ENCODE measurements at places on chromosomes 4 and X.

- no peaks in the 10 kb centered on the region for H3K4me1 ChIP-seq
- H3K36me3 ChIP-seq, result no peaks in the 10 kb centered on the region
- no peak overlapping the region for H3K4me3 ChIP-seq
- no peak overlapping the region for H3K27ac ChIP-seq
These were observed 145.7 kb upstream of the NUDT6 start for GRCh38 chr4:123068081-123068480.

DNA sequence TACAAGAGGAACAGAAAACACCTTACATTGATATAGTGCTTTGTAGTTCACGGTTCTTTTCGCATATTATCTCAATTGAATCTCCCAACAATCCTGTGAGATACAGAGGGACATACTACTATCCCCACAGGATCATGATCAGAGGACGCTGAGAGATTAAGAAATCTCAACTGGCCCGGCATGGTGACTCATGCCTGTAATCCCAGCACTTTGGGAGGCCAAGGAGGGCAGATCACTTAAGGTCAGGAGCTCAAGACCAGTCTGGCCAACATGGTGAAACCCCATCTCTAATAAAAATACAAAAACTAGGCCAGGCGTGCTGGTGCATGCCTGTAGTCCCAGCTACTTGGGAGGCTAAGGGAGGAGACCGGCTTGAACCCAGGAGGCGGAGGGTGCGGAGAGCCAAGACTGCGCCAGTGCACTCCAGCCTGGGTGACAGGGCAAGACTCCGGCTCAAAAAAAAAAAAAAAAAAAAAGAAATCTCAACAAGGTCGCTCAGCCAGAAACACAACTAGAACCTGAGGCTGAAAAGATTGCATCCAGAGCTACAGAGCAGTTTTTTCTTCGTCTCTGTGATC is 7.4 kb downstream of the APOO start:
- H3K36me3 ChIP-seq, result no peaks in the 10 kb centered on the region
- no peak for DNase-seq
- H3K4me1 ChIP-seq, result peaks cover 39% of the 10 kb centered on the region
- H3K27me3 ChIP-seq, result no peaks in the 10 kb centered on the region

DNA sequence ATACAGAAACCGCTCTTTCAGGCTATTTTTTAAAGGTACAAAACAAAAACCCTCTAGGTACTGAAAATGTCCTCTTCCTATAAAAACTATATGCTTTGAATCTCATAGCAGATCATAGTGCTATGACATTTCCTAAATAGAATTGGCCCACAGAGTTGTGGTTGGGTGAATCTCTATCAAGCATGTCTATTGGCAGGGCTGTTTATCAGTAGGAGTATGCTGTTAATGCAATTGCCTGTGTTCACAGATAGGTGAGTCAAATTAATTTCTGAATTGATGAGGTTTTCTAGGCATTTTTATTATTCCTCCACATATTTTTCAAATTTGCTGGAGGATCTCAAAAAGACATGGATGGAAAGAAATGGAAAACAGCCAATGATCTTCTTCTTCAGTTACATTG is 73.9 kb downstream of the QRFPR start:
- no peak overlapping the region for H3K27ac ChIP-seq
- no peaks in the 10 kb centered on the region for H3K36me3 ChIP-seq
- no peaks in the 10 kb centered on the region for H3K27me3 ChIP-seq
- no peaks in the 10 kb centered on the region for H3K4me1 ChIP-seq
- no peak for DNase-seq

DNA sequence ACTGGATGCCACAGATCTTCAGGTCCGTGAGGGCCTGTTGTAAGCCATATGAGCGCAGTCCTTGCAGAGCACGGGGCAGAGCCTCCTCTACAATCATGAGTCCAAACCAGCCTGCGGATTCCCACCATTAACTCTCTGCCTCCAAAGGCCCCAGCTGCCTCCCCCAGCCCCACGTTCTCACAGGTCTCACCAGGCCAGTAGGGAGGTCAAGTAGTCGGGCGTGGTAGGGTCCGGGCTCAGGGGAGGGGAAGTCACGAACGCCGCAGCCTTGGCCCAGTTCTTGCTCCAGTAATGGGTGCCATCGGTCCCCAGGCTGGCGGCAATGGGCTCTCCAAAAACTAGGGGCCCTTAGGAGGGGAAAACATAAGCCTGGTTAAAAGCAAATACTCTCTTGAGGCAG is 53.6 kb downstream of the CRMP1 start:
- H3K27ac ChIP-seq, result no peak overlapping the region
- no peaks in the 10 kb centered on the region for H3K27me3 ChIP-seq
- H3K4me1 ChIP-seq, result no peaks in the 10 kb centered on the region
- H3K4me3 ChIP-seq, result no peak overlapping the region
- no peaks in the 10 kb centered on the region for H3K36me3 ChIP-seq

GRCh38 chr4:176874721-176875445 is 82.2 kb upstream of the VEGFC start:
- H3K4me3 ChIP-seq, result no peak overlapping the region
- no peak for DNase-seq
- no peak overlapping the region for H3K27ac ChIP-seq
- no peaks in the 10 kb centered on the region for H3K36me3 ChIP-seq
- H3K4me1 ChIP-seq, result no peaks in the 10 kb centered on the region

DNA sequence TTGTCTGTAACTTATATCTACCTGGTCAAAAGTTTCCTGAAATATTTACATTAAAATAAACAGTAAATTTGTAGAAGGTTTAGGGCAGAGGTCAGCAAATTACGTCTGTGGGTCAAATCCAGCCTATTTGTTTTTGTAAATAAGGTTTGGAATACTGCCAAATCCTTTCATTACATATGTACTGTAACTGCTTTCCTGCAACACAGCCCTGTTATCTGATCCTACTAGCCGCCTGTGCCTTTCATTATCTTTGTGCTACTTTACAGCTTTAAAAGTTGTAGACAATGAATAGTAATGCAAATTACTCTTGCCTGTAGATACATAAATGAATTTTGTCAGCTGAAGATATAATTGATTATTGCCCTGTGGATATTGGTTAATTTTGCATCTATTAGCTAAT is 369.6 kb upstream of the SLC7A11 start:
- H3K36me3 ChIP-seq, result no peaks in the 10 kb centered on the region
- H3K27me3 ChIP-seq, result no peaks in the 10 kb centered on the region
- H3K4me3 ChIP-seq, result no peak overlapping the region
- H3K27ac ChIP-seq, result no peak overlapping the region
- H3K4me1 ChIP-seq, result no peaks in the 10 kb centered on the region

GRCh38 chr4:7048642-7049041 is 5.5 kb downstream of the TADA2B start:
- H3K4me1 ChIP-seq, result peaks cover 23% of the 10 kb centered on the region
- H3K36me3 ChIP-seq, result no peaks in the 10 kb centered on the region
- no peak for DNase-seq
- H3K4me3 ChIP-seq, result no peak overlapping the region
- H3K27me3 ChIP-seq, result no peaks in the 10 kb centered on the region
- no peak overlapping the region for H3K27ac ChIP-seq

DNA sequence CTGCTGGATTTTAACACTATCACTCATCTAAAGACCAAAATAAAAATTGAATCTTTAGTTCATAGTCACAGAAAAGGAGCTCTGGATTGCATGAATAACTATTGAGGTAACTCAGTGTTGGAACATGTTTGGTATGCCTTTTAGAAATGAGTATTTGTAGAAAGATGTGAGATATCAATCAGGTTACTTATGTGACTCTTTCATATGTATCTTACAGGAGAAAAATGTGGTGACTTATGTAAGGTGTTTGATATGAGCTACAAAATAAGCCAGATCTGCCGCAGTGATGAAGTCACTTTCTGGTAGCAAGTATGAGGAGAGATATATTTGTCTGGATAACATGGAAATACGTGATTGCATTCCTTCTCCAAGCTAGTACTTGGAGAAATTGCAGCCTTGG is 1653.3 kb upstream of the PCDH7 start:
- H3K4me3 ChIP-seq, result no peak overlapping the region
- no peaks in the 10 kb centered on the region for H3K4me1 ChIP-seq
- H3K27me3 ChIP-seq, result no peaks in the 10 kb centered on the region

- H3K4me3 ChIP-seq, result no peak overlapping the region
- H3K27ac ChIP-seq, result no peak overlapping the region
- H3K36me3 ChIP-seq, result no peaks in the 10 kb centered on the region
- H3K27me3 ChIP-seq, result no peaks in the 10 kb centered on the region
These were observed 33.1 kb downstream of the TET2 start for GRCh38 chr4:105179539-105180401.

- H3K36me3 ChIP-seq, result no peaks in the 10 kb centered on the region
- H3K4me3 ChIP-seq, result no peak overlapping the region
- H3K4me1 ChIP-seq, result no peaks in the 10 kb centered on the region
- DNase-seq, result no peak
- no peak overlapping the region for H3K27ac ChIP-seq
These were observed 170.0 kb downstream of the RELL1 start for GRCh38 chr4:37516057-37516775.

All from tibial nerve (tissue), 4 donors.